ENCODE measurements at places on chromosomes 1 and 21.

GRCh38 chr1:221987860-221988520 lies 246.1 kb upstream of the DUSP10 start:
- no peak for DNase-seq

DNA sequence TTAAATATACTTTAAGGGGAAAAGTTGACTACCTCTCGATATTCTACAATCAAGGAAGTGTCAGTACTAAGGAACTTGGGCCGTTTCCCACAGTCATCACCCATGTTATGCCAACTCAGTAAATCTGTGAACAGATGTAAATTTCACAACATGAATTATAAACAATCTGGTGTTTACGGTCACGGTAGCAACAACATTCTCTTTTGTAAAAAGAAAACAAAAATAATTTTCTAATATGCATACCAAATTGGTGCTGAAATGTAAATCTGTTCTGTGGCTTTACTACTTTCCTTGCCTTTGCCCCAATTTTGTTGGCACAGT lies 1.2 kb downstream of the SH3GLB1 start:
- no peak for DNase-seq

GRCh38 chr1:96488777-96489176 lies 232.8 kb upstream of the PTBP2 start:
- no peak for DNase-seq

DNA sequence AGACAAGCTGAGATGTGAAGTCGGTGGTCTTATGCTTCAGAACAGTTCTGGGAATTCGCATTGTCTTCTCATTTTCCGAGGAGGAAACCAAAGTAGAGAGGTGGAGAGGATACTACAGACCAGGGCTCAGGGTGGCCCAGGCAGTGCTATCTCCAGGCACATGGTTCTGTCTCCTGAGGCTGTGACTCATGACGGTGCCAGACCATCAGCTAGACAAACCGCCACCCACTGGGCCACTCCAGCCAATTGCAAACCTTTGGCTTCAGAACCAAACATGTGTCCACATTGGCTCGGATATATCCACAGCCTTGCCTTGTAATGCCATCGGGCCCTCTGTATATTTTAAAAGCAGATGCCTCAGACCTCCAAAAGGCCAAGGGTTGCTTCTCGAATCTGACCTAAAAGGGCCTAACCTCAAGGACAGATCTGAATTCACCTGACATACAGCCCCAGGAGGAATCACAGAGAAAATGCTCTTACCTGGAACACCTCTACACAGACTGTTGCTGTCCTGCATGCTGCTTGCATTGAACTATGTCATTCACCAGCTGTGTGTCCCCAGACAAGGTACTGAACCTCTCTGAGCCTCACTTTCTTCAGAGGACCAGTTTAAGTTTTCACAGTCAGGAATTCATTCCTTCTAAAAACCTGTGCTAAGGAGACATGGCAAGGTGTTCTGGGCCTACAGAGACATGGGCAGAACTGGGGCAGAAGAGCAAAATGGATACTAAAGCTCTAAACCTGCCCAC lies 224.9 kb upstream of the JUN start:
- DNase-seq = no peak

DNA sequence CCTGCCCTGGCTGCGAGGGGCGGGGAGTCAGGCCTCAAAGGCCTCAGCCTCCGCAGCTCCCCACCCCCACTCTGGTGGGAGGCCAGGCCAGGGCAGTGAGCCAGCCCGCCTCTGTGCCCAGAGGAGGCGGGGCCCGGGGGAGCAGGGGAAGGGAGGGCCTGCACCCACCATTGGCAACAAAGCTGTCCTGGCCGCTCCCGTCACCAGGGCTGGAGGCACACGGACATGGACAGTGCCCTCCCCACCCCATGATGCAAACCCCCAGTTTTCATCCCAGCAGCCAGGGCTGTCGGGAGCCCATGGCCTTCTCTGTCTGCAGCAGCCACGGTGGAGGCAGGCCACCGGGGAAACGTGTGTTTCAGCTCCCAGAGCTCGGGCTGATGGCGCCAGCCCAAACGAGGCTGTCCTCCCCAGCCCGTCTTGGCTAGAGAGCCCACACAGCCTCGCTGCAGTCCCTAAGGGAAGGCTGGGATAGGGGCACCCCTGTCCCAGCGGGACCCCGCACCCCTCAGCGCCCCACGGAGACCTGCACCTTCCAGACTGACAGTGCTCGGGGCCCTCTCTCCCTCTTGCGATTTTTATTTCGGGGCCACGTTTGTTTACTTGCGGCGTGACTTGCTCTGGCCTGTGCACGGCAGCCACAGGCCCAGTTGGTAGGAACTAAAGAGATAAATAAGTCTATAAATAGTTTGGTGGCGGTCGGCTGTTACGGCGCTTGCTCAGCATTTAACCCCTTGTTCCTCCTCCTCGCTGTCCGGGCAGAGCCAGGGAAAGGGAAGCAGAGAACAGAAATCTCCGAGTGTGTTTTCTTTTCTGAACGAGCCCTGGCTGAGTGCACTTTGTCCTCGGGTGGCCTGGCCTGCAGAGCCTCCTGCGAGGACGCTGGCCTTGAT lies 101.8 kb downstream of the PRDM16 start:
- no peak for DNase-seq
